Activated CD4-positive, alpha-beta T cell treated with anti-CD3 and anti-CD28 coated beads, Interleukin-2, Interleukin-6, amounts not matched to agents 100 ng/mL and 50 ng/mL, durations not matched to agents 16 hours and 8 hours (primary cell): ENCODE measurements at places on chromosomes 1 and 21.

DNA sequence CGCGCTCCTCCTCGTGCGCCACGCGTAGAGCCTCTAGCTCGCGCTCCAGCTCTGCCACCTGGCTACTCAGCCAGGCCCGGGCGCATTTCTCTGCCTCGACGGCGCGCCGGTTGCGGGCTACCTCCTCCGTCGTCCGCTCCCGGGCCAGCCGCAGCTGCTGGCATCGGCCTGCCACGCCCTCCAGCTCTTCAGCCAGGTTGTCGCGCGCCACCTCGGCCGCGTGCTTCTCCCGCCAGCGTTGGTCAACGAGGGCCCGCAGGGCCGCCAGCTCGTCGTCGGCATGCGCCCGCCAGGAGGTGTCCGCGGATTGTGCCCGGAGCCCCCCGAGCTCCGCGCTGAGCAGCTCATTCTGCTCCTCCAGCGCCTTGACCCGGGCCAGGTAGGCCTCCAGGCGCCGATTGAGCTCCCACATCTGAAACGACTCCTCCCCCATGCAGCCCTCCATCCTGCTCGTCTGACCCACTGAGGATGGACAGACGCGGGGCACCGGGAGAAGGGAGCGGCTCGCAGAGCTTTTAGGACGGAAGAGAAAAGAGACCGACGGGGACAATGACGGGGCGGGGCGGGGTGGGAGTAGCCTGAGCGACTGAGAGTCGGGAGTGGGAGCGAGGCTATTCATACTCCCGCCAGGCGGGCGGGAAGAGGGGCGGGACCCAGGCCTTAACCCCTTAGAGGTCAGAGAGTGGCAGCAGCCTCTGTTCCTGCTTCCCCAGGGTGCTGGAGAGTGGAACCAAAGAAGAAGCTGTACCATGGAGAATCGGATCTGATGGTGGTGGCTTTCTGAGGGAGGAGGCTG lies at the start of gene NES:
Gene NES (minus strand): TSS at position 588 of the 796 bp plus-strand sequence. CDS start 143 bp downstream, at position 445.
- no peak for DNase-seq

- DNase-seq = peak; percentile 80
Observed at GRCh38 chr1:2585318-2586092, 1.1 kb upstream of the PRXL2B start.

- no peak for DNase-seq
Observed at GRCh38 chr1:163596541-163597258, 274.9 kb downstream of the NUF2 start.

DNA sequence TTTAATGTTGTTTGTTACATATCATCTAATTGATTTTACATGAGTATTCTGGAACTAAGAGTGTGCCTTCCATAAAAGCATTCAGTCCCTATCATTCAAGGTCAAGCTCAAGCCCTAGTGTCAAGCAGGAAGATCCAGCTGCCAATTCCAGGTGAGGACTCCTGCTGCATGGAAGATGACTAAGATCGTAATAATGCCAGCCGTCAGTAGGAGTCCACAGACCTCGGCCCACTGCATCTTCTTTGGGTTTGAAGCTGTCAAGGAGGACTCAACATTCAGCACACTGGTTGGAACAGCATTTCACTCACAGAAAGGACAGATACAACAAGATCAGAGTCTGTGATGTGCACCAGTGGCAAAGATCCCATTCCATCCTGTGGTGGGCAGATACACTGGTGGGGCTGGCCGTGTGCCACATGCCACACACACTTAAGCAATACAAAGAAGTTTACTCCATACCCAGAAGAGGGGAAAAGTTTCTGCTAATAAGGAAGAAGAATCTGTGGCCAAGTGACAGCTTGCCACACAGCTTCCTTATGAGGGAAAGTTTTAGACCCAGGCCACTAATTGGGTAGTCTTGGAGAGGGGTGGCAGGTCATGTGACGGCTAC lies 160.4 kb downstream of the PIK3R3 start:
- DNase-seq = no peak

DNA sequence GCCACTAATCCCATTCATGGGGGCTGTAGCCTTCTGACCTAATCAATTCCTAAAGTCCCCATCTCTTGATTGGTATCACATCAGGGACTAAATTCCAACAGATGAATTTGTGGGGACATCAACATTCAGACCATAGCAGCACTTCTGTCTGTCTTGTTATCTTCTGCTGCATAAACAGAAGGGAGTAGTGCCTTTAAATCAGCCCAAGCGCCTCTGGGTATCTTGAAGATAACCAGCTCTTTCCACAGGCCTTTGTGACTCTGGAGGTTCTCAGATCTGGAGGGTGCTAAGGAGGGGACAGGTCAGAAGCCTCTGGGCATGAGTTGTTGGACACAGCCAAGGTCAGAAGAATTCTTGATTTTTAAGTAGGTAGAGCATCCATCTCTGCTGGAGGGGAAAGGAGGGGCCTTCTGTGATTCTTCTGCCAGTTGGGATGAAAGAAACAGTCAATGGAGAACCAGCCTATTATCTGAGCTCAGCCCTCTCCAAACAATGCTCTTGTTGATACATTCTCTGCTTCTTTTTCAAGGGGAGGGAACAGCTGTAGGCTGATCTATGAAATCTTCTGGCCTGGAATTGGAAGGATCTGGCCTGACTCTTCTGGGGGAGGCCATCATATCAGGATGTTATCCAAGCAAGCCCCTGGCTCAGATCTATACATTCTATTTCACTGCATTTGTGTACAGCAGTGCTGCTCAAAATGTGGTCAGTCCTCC lies 31.3 kb upstream of the LRIG2 start:
- no peak for DNase-seq

GRCh38 chr21:19557488-19557887 lies 1153.9 kb upstream of the TMPRSS15 start:
- no peak for DNase-seq

DNA sequence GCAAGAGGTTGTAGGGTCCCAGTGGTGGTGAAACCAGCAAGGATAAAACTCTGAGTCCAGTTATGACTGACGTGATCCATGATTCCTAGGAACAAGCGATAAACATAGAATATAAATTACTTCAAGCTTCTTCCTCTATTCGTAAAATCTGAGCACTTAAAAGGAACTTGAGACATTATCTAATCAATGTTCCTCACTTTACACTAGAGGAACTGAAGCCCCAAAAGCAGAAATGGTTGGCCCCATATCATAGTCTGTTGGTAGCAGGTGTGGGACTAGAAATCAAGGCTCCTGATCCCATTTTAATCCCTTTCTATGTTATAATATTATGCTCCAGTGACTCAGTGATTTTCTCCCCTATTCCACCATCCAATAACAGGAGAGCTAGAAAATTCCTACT lies 21.9 kb upstream of the MNDA start:
- DNase-seq = no peak

GRCh38 chr1:209172286-209172685 lies 411.2 kb upstream of the CAMK1G start:
- no peak for DNase-seq

DNA sequence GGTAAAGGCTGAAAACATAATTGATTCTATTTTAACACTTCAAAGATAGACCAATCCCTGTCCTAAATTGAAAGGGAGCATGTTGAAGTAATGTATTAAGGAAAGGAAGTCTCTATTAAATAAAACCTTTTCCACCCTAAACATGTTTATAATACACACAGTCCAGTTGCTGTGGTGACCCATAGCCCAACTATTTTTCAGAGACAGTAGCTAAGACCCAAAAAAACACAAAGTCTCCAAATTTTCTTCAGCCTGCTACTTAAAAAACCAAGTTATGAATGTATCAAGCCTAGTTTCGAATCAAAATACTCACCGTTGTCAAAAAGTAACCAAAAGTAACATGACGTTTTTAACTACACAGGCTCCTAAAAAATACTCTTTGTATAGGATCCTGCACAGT lies 1.6 kb downstream of the ELK4 start:
- peak; percentile 13 for DNase-seq

DNA sequence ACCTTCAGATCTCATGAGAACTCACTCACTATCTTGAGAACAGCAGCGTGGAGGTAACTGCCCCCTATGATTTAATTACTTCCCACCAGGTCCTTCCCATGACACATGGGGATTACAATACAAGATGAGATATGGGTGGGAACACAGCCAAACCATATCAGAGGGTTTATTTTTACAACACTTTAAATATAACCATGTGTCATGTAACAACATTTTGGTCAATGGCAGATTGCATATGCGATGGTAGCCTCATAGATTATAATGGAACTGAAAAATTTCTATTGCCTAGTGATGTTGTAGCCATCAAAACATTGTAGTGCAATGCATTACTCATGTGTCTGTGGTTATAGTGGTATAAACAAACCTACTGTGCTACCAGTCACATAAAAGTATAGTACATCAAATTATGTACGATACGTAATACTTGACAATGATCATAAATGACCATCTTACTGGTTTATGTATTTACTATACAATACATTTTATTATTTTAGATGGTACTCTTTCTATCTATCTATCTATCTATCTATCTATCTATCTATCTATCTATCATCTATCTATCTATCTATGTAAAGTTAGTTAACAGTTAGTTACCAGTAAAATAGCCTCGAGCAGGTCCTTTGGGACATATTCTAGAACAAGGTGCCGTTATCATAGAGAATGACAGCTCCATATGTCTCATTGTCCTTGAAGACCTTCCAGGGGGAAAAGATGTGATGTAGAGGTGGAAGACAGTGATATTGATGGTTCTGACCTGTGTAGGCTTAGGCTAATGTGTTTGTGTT lies 12.6 kb upstream of the S100B start:
- DNase-seq = no peak

GRCh38 chr1:30864681-30865080 lies 43.9 kb downstream of the SDC3 start:
- DNase-seq = no peak

DNA sequence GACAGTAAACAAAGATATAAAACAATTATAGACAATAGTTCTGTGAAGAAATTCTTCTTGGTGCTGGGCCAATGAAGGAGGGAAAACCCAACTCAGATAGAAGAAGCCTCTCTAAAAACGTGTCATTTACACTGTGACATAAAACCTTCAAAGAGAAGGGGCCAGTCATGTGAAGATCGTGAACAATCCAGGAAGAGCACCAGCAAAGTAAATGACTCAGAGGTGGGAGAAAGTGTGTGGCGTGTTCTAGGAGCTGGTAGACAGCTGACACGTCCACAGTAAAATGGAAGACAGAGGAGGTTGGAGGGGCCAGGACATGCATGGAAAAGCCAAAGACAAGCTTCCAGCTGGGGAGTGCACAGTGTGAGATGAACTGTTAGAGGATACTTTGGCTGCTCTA lies 143.6 kb downstream of the VAV3 start:
- peak; percentile 27 for DNase-seq

GRCh38 chr1:214957330-214958137 lies 125.0 kb upstream of the KCNK2 start:
- peak; percentile 42 for DNase-seq

- DNase-seq = no peak
Observed at GRCh38 chr1:178300352-178300699, 196.4 kb downstream of the CLEC20A start.

- DNase-seq = no peak
Observed at GRCh38 chr1:237390823-237391222, 348.8 kb downstream of the RYR2 start.

DNA sequence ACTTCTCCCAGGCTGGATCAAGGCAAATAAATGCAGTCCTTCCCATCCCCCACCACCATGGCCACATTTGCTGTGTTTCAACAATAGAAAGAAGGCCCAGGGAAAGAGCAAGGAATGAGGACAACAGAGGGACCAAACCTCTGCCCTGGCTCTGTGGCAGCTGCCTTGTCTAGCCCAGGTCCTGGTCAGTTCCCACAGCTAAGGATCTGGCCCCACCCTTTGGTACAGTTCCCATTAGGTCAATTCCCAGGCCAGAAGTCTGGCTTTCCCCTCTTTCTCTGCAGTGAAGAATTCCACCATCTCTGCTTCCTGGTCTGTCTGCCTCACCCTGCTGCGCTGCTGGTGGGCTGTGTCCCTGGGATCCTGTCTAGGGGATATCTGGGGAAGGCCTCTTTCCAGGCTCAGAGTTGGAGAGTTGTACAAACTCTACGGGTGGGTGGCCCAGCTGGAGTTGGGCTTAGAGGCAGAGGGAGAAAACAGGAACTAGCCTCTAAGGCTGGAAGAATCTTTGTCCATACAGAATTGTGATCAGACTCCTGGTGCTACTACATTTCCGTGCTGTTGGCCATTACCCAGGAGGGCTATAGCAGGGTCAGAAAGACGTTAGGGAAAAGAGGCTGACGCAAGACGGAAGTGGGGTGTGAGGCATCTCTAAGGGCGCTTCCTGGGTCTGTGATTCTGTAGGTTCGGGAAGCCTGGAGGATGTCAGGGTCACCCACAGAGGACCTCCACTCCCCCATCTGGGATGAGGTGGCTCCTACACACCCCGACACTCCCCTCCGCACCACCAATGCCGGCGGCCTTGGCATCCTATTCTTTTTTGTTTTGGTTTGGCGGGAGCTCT lies 953 bp upstream of the NDUFS2 start:
- no peak for DNase-seq

- no peak for DNase-seq
Observed at GRCh38 chr1:15452216-15452615, 4.3 kb upstream of the CELA2A start.

DNA sequence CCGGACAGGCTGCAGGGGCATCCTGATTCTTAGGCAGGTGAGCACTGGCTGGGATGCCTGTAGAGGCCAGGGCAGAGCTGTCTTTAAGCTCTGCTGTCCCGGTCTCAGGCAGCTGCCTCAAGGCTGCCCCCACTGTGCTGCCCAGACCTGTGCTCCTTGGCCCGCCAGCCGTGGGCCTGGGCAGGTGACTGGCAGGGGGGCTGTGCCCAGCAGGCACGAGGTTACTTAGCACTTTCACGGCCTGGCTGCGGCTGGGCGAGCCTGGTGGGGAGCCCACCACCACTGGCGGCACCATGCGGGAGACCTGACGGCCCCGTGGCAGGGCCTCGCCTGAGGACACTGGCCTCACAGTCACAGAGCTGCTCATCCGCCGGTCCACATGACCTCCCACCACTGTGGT lies 8.2 kb downstream of the CRYBG2 start:
- no peak for DNase-seq

GRCh38 chr1:92408825-92409224 lies 77.9 kb downstream of the GFI1 start:
- DNase-seq = no peak

- DNase-seq = no peak
Observed at GRCh38 chr1:147811751-147812150, 51.3 kb upstream of the GJA5 start.

GRCh38 chr1:167331650-167332049 lies 111.0 kb downstream of the POU2F1 start:
- peak; percentile 10 for DNase-seq

GRCh38 chr1:16013220-16013907 lies 4.5 kb downstream of the HSPB7 start:
- DNase-seq = peak; percentile 22
